ENCODE measurements at places on chromosomes 12 and 14.
A peak's percentile ranks its signal among the peaks of the same experiment; 100 is the strongest.

DNA sequence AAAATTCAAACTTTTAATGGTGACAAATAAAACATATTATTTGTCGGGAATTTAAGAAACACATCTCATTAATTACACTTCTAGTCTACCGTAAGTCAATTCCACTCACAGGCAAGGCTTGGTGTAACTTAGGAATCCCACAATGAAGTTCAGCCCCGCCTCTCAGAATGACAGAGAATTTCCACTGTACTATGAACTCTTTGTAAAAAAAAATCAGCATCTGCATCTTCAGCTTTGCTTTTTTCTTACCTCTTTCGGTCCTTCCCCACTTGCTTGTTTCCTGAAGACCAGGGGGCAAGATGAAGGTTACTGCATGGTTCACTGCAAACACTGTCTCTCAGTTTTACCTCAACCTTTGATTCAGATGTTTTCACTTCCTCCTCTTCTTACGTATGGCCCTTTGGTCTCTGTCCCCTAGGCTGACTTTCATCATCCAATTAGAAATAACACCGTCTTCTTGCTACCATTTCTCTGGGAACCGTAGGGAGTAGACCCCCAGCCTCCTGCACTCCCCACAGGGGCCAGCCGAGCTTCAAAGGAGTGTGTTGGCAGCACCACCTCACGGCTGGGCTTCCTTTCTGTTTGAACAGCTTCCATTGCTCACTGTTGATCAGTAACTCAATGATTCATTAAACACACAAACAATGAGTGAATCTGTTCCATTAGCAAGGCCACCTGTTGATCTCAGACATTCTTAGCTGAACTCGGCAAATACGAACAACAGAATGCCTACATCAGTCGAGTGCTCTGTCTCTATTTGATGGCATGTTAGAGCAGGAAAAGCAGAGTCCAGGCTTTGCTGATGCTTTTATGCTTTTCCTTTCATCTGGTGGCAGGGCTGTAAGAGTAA, 343.0 kb downstream of the BMP4 start:
- DNase-seq: no peak

DNA sequence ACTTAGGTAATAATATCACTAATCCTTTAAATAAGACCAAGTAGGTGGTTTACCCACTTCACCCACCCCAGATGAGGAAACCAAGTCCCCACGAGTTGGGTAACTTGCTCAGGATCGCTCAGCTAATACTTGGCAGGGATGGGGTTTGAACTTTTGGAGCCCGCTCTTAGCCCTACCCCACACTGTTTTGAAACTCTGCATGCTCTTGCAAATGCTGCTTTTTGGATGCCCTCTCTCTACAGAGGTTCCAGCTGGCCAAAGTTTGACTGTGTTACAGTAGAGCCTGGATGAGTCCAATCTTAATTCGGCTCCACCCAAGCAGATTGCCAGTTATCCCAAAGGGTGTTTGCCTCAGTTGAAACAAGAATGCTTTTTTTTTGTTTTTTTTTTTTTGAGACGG, 6.8 kb downstream of the PLEKHG3 start:
- DNase-seq: no peak

GRCh38 chr12:115583591-115583990, 693.9 kb downstream of the MED13L start:
- no peak for DNase-seq

DNA sequence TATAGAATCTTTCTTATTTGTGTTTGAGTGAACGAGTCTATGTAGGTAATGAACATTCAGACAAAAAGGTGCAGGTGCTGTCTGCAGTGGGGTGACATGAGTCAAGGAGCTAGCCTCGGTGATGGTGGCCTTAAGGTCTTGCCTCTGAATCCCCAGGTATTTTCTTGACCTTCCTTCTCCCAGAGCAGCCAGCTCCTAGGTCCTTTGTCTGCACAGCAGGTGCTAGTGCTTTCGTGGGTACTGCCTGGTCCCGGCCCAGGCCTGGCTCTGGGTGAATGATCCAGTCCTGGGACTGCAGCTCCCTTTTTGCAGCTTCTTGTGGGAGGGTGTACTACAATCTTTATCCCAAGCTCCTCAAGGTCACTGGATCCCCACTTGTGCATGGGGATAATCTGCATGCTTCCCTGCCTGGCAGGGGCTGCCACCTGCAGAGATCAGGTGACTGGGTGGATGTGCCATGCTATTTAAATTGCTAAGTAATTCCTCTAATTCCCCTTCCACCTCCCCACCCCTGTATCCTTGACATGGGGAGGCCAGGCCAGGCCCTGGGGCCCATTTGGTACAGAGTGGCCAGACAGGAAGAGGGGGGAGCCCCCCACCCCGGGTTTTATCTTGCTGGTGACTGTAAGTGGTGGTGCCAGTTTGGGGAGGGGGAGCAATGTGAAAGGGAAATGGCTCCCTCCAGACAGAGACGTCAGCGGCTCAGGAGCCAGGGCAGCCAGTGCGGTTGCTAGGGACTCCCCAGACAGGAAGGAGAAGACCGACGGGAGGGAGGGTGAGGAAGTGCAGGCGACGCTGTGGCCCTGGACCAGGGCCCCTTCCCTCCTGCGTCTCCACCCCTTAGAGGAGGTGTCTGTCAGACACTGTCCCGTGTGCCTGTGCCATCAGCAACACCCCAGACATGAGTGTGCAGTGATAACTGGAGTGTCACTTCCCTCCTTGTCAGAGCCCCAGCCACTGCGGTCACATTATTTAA, 6.7 kb downstream of the VASH1 start:
- no peak for DNase-seq

DNA sequence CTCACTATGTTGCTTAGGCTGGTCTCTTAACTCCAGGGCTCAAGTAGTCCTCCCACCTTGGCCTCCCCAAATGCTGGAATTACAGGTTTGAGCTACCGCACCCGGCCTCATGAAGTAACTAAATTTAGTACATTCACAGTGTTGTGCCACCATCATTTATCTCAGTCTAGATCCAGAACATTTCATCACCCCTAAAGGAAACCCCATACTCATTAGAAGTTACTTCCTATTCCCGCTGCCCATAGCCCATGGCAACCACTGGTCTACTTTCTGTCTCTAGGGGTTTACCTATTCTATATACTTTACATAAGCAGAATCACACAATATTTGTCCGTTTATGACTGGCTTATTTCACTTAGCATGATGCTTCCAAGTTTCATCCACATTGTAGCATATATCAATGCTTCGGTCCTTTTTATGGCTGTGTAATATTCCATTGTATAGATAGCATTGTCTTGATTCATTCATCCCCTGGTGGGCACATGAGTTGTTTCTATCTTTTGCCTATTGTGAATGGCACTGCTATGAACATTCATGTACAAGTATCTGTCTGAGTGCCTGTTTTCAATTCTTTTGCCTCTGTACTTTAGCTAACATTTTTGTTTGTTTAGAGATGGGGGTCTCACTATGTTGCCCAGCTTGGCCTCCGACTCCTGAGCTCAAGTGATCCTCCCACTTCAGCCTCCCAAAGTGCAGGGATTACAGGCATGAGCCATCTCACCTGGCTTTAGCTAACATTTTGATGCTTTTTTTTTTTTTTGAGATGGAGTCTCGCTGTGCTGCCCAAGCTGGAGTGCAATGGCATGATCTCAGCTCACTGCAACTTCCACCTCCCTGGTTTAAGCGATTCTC, 10.2 kb upstream of the SH2B3 start:
- no peak for DNase-seq

DNA sequence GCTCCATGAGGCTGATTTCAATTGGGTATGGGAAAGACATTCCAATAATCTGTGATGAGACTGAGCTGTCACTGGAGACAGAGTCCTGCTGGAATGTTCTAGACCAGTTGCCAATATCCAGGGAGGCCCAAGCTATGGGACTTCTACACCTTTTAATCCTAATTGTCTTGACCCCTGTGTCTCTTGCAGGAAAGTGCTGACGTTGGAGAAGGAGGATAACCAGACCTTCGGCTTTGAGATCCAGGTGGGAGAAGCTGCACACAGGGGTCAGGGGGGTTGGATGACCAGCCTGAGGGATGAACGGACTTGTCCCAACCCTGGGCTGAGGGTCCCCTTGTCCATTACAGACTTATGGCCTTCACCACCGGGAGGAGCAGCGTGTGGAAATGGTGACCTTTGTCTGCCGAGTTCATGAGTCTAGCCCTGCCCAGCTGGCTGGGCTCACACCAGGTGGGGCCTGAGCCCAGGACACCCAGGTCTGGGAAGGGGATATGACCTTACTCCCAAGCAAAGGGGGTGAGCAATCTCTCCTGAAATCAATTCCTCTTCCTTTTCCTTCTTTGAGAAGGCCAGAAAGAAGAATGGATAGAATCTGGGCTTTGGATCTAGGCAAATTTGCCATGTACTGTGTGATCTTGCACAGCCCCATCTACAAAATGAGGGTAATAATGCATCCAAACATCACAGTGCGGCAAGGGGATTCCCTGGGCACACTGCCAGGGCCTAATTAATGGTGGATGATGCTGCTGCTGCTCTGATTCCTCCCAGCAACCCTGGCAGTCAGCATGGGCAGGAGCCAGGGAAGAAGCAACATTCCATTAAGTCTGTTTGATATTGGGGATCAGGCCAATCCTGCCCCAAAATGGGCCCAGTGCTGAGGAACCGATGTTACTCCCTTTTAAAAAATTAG, 4.2 kb downstream of the TAMALIN start:
- peak; percentile 53 for DNase-seq

DNA sequence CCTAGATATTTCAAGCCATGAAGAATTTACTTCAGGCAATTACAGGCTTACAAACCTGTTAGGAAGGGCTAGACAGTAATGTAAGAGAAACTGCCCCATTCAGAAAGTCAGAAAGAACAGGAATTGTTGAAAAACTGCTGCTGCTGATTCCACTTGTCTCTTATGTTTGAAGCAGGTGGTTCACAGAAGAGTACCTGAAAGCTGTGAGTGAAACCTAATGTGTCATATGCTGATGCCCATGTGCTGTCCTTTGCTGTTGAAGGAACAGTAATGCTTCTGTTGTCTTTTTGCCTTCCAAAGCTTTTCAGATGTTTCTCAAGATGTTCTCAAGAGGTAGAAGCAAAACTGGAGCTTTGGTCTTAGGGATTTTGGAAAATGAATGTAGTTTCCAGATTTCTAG, 39.0 kb downstream of the MNAT1 start:
- DNase-seq: no peak

DNA sequence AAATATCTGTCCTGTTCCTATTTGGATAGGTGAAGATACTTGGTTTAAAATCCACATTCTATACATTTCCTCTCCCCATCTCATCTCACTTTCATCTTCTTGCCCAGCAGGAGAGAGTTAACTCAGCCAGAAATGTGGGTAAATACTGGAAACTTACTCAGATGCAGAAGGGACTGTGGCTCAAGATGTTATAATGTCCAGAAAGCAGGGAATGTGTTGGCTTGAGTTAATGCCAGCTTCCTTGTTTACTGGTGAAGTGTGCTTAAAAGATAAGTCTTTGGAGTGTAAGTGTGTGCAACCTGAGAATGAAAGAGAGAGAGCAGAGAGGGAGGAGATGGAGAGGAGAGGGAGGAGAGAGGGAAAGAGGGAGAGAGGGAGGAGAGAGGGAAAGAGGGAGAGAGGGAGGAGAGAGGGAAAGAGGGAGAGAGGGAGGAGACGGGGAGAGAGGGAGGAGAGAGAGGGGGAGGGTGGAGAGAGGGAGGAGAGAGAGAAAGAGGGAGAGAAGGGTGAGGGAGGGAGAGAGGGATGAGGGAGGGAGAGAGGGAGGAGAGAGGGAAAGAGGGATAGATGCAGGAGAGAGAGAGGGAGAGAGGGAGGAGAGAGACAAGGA, 22.0 kb upstream of the SNRPF start:
- DNase-seq: no peak

DNA sequence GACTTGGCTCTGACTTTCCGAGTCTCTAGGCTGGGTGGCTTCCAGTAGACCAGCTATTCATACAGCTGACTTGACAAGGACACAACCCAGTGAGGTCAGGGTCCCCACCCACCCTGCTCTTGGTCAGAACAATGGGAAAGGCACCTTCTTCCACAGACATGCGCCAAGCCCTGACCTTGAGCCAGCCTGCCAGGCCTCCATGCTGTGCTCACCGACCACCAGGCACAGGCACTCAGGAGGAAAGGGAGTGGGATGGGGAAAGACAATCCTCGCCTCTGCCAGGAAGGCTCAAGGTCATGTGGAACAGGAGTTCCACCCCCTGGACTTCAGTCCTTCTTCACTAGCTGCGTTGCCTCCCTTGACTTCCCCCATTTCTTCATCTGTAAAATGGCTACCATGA, 31.4 kb downstream of the GALNT16 start:
- no peak for DNase-seq

GRCh38 chr12:123908884-123909725, 63.5 kb downstream of the CCDC92 start:
- no peak for DNase-seq

GRCh38 chr12:130423991-130424857, 86.5 kb downstream of the PIWIL1 start:
- DNase-seq: no peak

DNA sequence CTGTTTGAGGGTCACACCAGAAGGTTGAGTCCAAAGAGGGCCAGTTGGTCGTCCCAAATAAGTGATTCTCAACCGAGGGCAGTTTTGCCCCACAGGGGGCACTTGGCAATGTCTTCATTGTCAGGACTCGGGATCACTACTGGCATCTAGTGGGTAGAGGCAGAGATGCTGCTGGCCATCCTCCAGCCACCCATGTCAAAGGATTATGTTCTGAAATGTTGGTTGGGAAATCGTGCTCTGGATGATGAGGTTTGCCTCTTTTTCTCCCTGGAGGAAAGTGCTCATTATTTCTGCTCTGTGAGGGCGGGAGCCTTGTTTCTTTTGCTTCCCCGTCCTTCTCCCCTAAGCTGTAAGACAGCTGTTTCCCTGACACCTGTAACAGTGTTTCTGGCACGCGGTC, 3.6 kb downstream of the ZNF839 start:
- DNase-seq: peak; percentile 44

- DNase-seq: no peak
Observed at GRCh38 chr12:10829994-10830393, 3.8 kb upstream of the TAS2R10 start.

DNA sequence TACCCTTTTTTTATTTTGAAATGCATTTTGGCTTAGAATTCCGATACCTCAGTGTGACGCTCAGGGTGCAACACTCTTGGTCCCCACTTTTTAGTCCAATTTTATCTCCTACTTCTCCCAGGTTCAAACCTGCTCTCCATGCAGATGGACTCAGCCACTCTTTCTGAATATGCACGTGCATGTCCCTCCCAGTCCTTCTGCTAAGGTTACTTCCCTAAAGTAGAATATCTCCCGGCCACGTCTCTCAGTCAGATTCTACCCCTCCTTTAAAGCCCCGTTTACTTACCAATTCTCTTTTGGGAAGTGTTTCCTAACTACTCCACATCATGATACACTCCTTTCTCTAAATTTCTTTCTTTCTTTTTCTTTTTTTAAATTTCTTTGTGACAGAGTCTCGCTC, 15.5 kb upstream of the PARP11 start:
- DNase-seq: no peak

- DNase-seq: no peak
Observed at GRCh38 chr12:27762757-27763156, 17.3 kb upstream of the KLHL42 start.

Data from ovary (tissue), 10 donors.